Effector memory CD8-positive, alpha-beta T cell (primary cell): ENCODE measurements at places on chromosomes 13 and 19.

- no peak for DNase-seq
Measured at GRCh38 chr13:60794751-60795150, 397.7 kb downstream of the TDRD3 start.

GRCh38 chr13:25046985-25047511, 48.9 kb upstream of the PABPC3 start:
- no peak for DNase-seq

- DNase-seq: no peak
Measured at GRCh38 chr19:40335855-40336600, 12.2 kb downstream of the C19orf47 start.

DNA sequence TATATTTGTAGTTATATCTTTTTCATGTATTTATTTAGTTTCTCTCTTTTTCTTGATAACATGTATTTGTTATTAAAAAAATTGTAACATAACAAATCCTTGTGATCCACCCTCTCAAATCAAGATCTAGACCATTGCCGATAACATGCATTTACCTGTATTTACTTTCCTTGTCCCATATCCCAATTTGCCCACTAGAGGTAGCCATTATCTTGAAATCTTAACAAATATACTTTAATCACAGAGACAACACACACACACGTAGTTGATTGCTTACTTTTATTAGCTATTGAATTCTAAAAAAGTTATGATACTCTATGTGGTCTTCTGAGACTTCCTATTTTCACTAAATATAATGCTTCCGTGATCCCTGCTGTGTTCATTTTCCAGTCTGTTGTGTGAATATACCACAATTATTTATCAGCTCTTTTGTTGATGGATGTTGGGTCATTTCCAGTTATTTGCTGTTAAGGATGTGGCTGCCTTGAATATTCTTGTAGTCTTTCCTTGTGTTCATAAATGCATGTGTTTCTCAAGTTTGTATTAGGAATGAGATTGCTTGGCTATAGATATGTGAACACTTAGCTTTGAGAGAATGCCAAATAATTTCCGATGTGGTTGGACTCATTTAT, 31.3 kb upstream of the ZMYM2 start:
- no peak for DNase-seq

DNA sequence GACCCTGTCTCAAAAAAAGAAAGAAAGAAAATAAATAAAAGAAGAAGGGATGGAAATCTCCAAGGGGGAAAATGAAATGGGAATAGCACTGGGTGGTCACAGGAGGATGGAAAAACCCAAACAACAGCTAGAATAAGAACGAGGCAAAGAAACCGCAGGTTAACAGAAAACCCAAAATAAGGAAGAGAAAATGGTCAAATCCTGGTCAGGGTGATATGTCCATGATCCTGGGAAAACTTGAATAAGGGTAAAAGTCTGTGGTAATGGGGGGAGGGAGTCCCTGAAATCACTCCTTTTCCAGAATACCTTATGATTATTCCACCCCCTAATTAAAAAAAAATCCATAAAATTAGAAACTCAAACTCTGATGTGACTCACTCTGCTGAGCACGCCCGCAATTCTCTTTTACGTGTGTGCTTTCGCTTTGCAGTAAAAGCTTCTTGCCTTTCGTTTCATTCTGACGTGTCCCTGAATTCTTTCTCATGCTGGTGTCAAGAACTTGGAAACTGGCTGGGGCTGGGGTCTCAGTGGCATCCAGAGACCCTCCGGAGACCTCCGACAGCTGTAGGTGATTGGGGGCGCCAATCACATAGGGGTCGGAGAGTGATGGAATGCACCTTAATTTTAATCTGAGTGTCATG, 4.3 kb upstream of the NAXD start:
- no peak for DNase-seq
